Calu3 (cell line): ENCODE measurements at places on chromosomes 11 and 22. TPM values are rescaled to one million over a fixed set of nuclear protein-coding genes. Genes with fewer than 3 reads are reported as not detected.

GRCh38 chr11:92929246-92929645 is 40.2 kb upstream of the MTNR1B start:
- H3K4me1 ChIP-seq, result no peaks in the 10 kb centered on the region
- no peaks in the 10 kb centered on the region for H3K27me3 ChIP-seq
- DNase-seq, result no peak
- no peak overlapping the region for H3K27ac ChIP-seq
- no peak overlapping the region for H3K4me3 ChIP-seq

DNA sequence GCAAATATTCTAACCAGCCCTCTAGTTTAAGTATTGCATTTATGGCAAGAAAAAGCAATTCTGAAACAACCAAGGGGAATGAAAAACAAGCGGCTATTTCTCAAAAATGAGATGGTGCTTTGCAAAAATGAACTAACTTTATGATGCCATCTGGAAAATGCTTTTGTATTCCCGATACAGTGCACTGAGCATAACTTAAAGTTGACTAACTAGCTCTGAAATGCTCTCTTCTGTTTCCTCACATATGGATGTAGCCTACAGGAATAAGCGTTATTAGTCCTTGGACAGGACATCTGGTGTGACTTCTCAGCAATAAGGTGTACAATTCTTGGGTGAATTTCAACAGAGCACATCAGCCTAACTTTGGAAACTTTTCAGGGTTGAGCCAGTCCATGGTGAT is 228.2 kb upstream of the DDI1 start:
- no peaks in the 10 kb centered on the region for H3K27me3 ChIP-seq
- H3K4me3 ChIP-seq, result no peak overlapping the region
- no peak overlapping the region for H3K27ac ChIP-seq

GRCh38 chr11:14082338-14082737 is 119.8 kb downstream of the SPON1 start:
- H3K36me3 ChIP-seq, result no peaks in the 10 kb centered on the region
- H3K27ac ChIP-seq, result no peak overlapping the region
- H3K27me3 ChIP-seq, result peaks cover 70% of the 10 kb centered on the region
- H3K4me1 ChIP-seq, result no peaks in the 10 kb centered on the region
- no peak overlapping the region for H3K4me3 ChIP-seq

DNA sequence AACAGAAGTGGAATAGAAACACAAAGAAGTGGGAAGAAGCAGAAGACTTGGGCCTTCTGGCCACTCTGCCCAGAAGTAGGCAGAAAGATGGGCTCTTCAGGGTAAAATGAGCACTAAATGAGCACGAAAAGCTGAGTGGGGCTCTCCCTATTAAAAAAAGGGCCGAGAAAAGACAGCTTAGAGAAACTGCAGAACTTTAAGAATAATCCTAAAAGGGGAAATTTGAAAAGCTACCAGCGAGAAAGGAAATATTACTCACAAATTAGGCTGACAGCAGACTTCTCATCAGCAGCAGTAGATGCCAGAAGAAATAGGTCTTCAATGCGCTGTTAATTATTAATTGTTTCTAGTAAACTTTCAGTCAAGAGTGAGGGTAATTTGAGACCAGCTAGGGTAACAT is 78.2 kb downstream of the UVRAG start:
- no peaks in the 10 kb centered on the region for H3K27me3 ChIP-seq
- DNase-seq, result no peak
- no peaks in the 10 kb centered on the region for H3K36me3 ChIP-seq
- H3K4me1 ChIP-seq, result no peaks in the 10 kb centered on the region

DNA sequence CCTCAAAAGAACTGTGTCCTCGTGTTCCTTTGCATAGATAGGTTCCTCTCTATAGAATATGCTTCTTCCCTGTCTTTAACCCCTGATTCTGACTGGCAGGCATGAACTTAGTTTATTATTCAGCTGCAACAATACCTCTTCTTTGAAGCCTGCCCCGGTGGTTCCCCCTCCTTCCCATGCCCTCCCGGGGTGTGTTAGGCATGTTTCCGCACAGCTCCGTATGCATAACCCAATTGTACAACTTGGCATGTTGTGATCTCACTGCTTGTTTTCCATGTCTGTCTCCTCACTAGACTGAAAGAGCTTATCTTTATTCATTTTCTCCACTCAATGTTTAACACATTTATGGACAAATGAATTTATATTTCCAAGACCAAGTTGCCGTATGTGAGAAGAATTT is 72.6 kb downstream of the DEPDC5 start:
- no peak overlapping the region for H3K4me3 ChIP-seq
- peaks cover 23% of the 10 kb centered on the region for H3K36me3 ChIP-seq
- H3K27ac ChIP-seq, result no peak overlapping the region
- H3K4me1 ChIP-seq, result peaks cover 9% of the 10 kb centered on the region
- DNase-seq, result no peak
- no peaks in the 10 kb centered on the region for H3K27me3 ChIP-seq

GRCh38 chr22:43541462-43542407 is 129.9 kb downstream of the MPPED1 start:
- H3K4me1 ChIP-seq, result no peaks in the 10 kb centered on the region
- no peak overlapping the region for H3K27ac ChIP-seq
- no peak for DNase-seq
- no peaks in the 10 kb centered on the region for H3K36me3 ChIP-seq
- H3K4me3 ChIP-seq, result no peak overlapping the region

DNA sequence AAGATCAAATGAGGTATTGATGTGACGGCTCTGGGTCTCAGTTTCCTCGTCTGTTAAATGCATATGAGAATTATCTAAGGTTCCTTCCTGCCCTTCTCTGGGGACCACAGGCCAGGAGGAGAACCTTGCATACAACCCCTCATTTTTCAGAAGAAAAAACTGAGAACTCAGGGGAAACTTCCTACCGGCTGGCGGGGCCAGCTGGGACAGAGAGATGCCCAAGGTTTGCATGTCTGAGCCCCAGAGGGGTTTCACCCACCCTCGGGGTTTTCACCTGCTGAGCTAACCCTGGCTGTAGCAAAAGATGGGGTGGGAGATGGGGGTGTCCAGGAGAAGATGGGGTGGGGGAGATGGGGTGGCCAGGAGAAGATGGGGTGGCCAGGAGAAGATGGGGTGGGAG is 4.3 kb downstream of the TNFRSF13C start:
- H3K36me3 ChIP-seq, result peaks cover 25% of the 10 kb centered on the region
- no peak for DNase-seq
- H3K4me1 ChIP-seq, result peaks cover 14% of the 10 kb centered on the region
- no peak overlapping the region for H3K27ac ChIP-seq
- H3K4me3 ChIP-seq, result no peak overlapping the region

GRCh38 chr11:134022748-134023147 is 46.1 kb upstream of the JAM3 start:
- no peak overlapping the region for H3K27ac ChIP-seq
- DNase-seq, result no peak
- peaks cover 5% of the 10 kb centered on the region for H3K36me3 ChIP-seq
- H3K4me1 ChIP-seq, result no peaks in the 10 kb centered on the region

DNA sequence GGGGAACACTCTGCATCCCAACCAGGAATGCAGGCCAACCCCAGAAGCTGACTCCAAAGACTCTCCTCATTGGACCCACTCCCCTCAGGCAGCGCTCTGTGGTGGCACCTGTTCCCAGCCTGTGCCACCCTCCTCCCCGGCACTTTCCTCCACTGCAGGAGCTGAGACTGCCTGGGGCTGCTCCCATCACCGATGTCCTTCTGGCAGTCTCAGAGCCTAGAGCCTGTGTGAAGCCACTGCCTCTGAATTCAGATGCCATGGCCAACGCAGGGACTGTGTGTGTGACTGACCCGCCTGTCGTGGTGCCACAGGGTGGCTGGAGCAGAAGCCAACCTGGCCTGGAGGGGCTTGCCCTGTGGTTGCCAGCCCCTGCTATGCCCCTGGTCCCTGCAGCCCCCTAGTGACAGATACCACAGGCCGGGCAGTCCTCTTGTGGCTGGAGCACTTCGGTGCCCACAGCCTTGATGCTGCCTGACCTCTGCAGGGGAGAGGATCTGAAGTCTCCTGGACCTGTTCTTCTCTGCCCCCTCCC is 43.2 kb downstream of the TBX1 start:
- H3K36me3 ChIP-seq, result peaks cover 18% of the 10 kb centered on the region
- no peaks in the 10 kb centered on the region for H3K27me3 ChIP-seq
- no peak overlapping the region for H3K27ac ChIP-seq
- no peak for DNase-seq
- peaks cover 19% of the 10 kb centered on the region for H3K4me1 ChIP-seq

DNA sequence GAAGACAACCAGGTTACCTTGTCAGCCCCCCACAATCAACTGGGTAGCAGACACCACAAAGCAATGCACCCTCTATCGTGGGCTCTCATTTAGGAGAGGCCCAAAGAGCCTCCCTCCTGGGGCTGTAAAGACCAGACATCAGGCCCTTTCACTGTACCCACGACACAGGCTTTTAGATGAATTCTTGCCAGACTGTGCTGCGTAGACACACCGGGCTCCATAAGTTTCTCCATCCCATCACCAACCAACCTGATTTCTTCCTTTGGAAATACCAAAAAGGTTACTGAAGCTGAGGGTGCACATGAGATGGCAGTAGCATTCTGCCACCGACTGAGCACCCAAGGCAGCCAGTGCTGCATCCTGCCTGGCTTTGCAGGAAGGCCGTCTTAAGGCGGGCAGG is 46.4 kb upstream of the SLC25A1 start:
- no peaks in the 10 kb centered on the region for H3K4me1 ChIP-seq
- no peaks in the 10 kb centered on the region for H3K36me3 ChIP-seq
- H3K27ac ChIP-seq, result no peak overlapping the region
- DNase-seq, result no peak
- H3K4me3 ChIP-seq, result no peak overlapping the region

- no peaks in the 10 kb centered on the region for H3K27me3 ChIP-seq
- H3K4me3 ChIP-seq, result no peak overlapping the region
- no peak overlapping the region for H3K27ac ChIP-seq
- DNase-seq, result no peak
- H3K4me1 ChIP-seq, result no peaks in the 10 kb centered on the region
These were observed 6.0 kb upstream of the XKR3 start for GRCh38 chr22:16831257-16831656.

GRCh38 chr11:119626197-119626841 is 102.7 kb downstream of the NECTIN1 start:
- no peak for DNase-seq
- H3K4me1 ChIP-seq, result no peaks in the 10 kb centered on the region
- no peak overlapping the region for H3K4me3 ChIP-seq

GRCh38 chr11:121613724-121614123 is 161.0 kb upstream of the SORL1-AS1 start:
- H3K36me3 ChIP-seq, result no peaks in the 10 kb centered on the region
- no peaks in the 10 kb centered on the region for H3K4me1 ChIP-seq
- H3K27ac ChIP-seq, result no peak overlapping the region
- no peak overlapping the region for H3K4me3 ChIP-seq

GRCh38 chr11:46309814-46310259 is 32.4 kb downstream of the CREB3L1 start:
- no peak overlapping the region for H3K27ac ChIP-seq
- peaks cover 14% of the 10 kb centered on the region for H3K27me3 ChIP-seq
- H3K36me3 ChIP-seq, result peaks cover 4% of the 10 kb centered on the region
- peaks cover 15% of the 10 kb centered on the region for H3K4me1 ChIP-seq
- no peak overlapping the region for H3K4me3 ChIP-seq
- peak; percentile 36 for DNase-seq

- peaks cover 15% of the 10 kb centered on the region for H3K4me1 ChIP-seq
- H3K36me3 ChIP-seq, result no peaks in the 10 kb centered on the region
- no peak overlapping the region for H3K4me3 ChIP-seq
- H3K27ac ChIP-seq, result no peak overlapping the region
- H3K27me3 ChIP-seq, result peaks cover 24% of the 10 kb centered on the region
- DNase-seq, result no peak
These were observed 377.2 kb downstream of the MN1 start for GRCh38 chr22:27424319-27424718.

DNA sequence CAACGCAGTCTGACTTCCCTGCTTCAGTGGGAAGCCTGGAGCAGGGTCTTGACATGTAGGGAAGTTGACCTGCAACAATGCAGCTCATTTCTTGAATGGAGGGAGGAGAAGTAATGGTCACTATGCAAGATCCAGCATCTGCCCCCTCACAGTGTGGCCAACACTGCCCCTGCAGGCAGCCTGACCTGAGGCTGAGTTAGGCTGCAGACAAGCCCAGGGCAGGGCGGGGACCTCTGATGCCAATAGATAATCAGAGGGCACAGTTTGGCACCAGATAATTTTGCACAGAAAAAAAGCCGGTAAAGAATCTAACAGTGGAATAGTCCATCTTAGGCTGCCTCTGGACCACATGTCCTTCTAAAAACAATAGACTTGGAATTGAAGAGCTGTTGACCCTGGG is 182.3 kb downstream of the DSCAML1 start:
- no peaks in the 10 kb centered on the region for H3K36me3 ChIP-seq
- no peak for DNase-seq
- H3K27ac ChIP-seq, result no peak overlapping the region

GRCh38 chr22:39994041-39994565 is 651 bp upstream of the FAM83F start:
- DNase-seq, result no peak
- H3K4me3 ChIP-seq, result peak overlapping the region; percentile 70
- peaks cover 32% of the 10 kb centered on the region for H3K27me3 ChIP-seq
- peaks cover 45% of the 10 kb centered on the region for H3K4me1 ChIP-seq

- no peak overlapping the region for H3K27ac ChIP-seq
These were observed 63.3 kb upstream of the PHF21B start for GRCh38 chr22:45073064-45073463.

DNA sequence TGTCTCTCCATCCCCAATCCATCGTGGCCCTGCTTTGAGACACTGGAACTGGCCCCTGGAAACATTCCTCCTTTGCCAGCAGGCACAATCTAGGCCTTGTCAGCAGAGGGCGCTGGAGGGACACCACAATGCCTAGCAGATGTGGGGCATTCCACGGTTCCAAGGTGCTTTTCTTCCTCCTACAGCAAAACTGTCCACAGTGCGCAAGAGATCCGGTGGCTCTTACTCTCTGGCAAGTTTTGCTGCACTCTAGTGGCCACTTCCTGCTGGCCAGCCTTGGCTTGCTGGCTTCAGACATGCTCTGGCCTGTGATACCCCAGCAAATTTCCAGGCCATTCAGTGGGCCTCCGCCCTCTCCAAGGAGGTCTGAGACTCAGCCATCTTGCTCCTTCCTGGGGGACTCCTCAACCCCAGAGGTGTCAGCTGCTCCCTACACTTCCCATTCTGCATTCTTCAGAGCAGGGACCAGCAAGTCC is 17.1 kb upstream of the RBM4B start:
- peak; percentile 93 for DNase-seq
- no peak overlapping the region for H3K4me3 ChIP-seq
- no peak overlapping the region for H3K27ac ChIP-seq
- H3K4me1 ChIP-seq, result no peaks in the 10 kb centered on the region
- no peaks in the 10 kb centered on the region for H3K27me3 ChIP-seq
- peaks cover 62% of the 10 kb centered on the region for H3K36me3 ChIP-seq

GRCh38 chr11:126357969-126358762 is 2.7 kb downstream of the ST3GAL4 start:
- H3K4me1 ChIP-seq, result peaks cover 14% of the 10 kb centered on the region
- H3K4me3 ChIP-seq, result no peak overlapping the region
- peaks cover 38% of the 10 kb centered on the region for H3K36me3 ChIP-seq
- no peak overlapping the region for H3K27ac ChIP-seq
- H3K27me3 ChIP-seq, result no peaks in the 10 kb centered on the region

- H3K27me3 ChIP-seq, result peaks cover 35% of the 10 kb centered on the region
- no peak overlapping the region for H3K27ac ChIP-seq
- DNase-seq, result no peak
These were observed 53.9 kb downstream of the MYO7A start for GRCh38 chr11:77181799-77182541.

RTL10 gene
- total RNA-seq, result 26.2 and 28.7 TPM in 2 replicates

PKDREJ gene
- total RNA-seq, result 0.05 TPM in 1 of 2 replicates, not detected in the other

NCAPH2 gene
- total RNA-seq, result 73.2 and 92.0 TPM in 2 replicates

INPP5J gene
- 4.1 and 4.2 TPM in 2 replicates for total RNA-seq

HSPB2 gene
- not detected in 2 replicates for total RNA-seq

SERHL2 gene
- total RNA-seq, result 0.45 and 0.76 TPM in 2 replicates

OR5B3 gene
- not detected in 2 replicates for total RNA-seq

SLC16A8 gene
- total RNA-seq, result not detected in 2 replicates

HEPACAM gene
- not detected in 2 replicates for total RNA-seq

ZBED4 gene
- 28.1 and 30.0 TPM in 2 replicates for total RNA-seq
